Epithelial cell of esophagus (primary cell): ENCODE measurements at places on chromosomes 7 and 10.

GRCh38 chr7:101727184-101727583, 90.2 kb upstream of the CUX1 start:
- DNase-seq = no peak

DNA sequence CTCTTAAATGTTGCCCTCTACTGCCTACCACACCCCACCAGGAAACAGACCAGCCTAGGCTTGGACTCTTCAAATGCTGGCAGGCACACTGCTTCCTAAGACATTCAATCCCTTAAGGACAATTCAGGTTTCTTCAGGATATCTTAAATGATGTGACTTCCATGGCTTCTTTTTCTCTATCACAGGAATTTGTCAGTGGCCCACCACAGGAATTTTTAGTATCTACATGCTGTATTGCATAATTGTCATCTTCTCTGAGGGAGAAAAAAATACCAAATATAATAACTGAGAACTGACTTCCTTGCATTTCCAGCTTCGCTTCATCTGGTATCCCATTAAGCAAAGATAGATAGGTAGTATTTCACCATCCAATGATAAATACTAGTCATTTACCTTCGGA, 129.3 kb downstream of the WNT2 start:
- no peak for DNase-seq

GRCh38 chr7:121402701-121403100, 6.6 kb upstream of the FAM3C start:
- DNase-seq = no peak

- DNase-seq = peak; percentile 59
Measured at GRCh38 chr7:16564909-16565426, 38.3 kb downstream of the LRRC72 start.

DNA sequence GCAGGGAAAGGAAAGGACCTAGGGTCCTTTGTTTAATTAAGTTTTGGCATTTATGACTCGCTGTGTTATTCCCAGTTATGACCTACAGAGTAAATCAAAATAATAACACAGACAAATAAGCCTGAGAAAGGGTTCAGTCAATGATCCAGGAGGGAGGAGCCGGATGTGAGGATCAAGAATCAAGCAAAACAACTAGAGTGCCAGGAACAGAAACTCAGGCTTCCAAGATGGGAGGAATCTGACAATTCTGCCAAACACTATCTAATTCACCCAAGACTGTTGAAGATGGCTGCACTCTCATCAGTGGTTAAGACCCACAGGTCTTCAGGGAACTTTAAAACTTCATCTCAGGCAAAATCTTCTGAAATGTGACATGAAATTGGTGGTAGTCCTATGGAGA, 50.3 kb upstream of the PIP4K2A start:
- no peak for DNase-seq

GRCh38 chr7:47786557-47787248, 161.6 kb downstream of the PKD1L1 start:
- DNase-seq = peak; percentile 96

- no peak for DNase-seq
Measured at GRCh38 chr7:2374830-2375728, 20.5 kb downstream of the EIF3B start.

DNA sequence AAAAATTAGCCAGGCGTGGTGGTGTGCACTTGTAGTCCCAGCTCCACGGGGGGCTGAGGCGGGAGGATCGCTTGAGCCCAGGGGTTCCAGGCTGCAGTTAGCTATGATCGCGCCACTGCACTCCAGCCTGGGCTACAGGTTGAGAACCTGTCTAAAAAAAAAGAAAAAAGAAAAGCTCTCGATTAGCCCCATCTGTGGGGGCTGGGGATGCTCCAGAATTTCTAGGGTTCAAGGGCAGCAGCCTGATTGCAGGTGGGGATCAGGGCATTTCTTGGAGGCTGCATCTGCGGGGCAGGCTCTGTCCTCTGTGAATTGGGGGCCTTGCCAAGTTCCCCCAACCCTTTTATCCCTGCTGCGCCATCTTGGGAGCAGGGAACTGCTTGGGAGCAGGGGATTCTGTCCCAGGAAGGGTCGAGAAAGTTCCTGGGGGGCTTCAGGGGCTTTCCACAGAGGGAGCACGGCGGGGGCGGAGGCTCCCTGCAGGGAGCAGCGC, 651 bp upstream of the ARPC1A start:
- no peak for DNase-seq

DNA sequence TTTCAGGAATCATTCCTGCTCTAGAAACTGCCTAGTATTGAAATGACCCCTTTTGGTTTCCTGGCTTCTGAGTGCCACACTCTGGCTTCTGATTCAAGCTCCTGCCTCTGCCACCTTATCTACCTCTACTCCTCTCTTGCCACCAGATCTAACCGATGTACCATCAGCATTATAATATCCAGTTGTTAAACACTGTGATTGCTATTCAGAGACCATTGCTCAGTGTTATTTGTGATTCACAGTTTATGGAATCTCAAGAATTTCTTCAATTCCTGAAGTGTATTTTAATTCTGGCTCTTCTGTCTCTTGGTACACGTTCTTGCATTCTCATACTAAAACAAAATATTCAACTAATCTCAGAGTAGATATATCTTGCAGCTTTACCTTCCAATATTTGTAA, 88.7 kb downstream of the DYNC1I1 start:
- no peak for DNase-seq

- DNase-seq = no peak
Measured at GRCh38 chr7:120951826-120952225, 1.2 kb downstream of the ING3 start.

DNA sequence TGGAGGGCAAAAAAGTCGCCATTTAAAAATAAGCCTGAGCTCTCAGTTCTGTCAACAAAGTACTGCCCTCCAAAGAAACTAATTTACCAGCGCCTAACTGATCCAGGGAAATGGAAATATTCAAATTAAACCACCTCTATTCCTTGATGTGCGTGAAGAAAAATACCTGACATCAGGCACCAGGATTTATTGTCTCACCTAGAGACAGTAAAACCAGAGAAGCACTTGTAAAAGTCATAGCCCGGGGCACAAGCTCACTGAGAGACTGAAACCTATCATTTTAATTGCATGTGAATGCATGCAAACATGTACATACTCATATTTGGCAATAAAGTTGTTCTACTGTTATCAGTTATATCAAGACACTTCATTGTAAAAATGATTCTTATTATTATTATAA, 147.3 kb upstream of the VSTM2A start:
- no peak for DNase-seq

- no peak for DNase-seq
Measured at GRCh38 chr10:101022967-101023705, 7.8 kb downstream of the PDZD7 start.

DNA sequence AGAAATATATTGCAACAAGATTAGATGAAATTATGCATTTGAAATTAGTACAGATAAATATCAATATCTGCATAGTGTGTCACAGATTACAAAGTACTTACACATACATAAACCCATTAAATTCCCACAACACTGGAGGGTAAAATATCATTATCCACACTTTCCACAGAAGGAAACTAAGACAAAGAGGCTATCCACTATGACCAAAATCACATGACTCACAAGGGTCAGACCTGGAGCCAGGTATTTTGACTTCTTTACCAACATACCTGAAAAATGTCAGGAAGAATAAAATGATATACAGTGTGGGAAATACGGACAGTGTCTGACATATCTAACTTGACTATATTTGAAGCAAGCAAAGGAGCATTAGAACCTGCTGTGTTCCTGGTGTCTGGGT, 34.1 kb downstream of the HYCC1 start:
- DNase-seq = no peak

- DNase-seq = no peak
Measured at GRCh38 chr7:30255064-30255769, 29.2 kb upstream of the ZNRF2 start.

GRCh38 chr7:13189668-13190067, 502.2 kb downstream of the ARL4A start:
- no peak for DNase-seq

- DNase-seq = peak; percentile 52
Measured at GRCh38 chr10:22630234-22631174, 83.9 kb downstream of the PIP4K2A start.

GRCh38 chr10:61760943-61761824, 98.5 kb downstream of the CABCOCO1 start:
- DNase-seq = peak; percentile 68

DNA sequence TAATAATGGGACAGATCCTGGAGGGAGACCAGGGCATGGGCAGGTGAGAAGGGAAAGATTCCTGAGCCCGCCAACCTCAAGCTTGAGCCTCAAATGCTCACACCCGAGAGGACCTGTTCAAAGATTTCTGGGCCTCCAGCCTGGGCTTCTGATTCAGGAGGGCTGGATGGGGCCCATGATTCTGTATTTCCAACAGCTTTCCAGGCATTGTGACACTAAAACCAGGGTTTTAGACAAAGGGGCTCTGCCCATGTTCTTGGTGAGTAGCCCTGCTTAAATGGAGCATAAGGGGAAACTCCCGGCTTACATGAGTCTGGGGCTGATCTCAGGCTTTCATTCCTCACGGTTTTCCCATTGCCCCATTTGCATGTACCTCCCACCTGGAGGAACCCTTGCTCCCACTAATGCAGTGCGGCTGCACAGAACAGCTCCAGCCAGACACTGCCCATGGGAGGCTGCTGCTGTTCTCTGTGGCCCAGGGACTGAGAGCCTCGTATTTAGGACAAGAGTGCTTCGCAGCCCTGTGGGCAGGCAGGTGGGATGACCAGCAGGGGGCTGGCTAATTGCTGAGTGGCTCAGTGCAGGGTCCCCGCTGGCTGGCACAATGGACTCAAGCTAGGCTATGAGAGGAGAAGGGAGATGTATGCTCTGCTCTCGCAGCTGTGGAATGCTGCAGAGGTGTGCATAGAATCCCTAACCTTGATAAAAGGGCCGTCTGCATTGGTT, 135.3 kb upstream of the COBL start:
- DNase-seq = no peak

- peak; percentile 51 for DNase-seq
Measured at GRCh38 chr10:97117372-97117771, 68.4 kb downstream of the SLIT1 start.

DNA sequence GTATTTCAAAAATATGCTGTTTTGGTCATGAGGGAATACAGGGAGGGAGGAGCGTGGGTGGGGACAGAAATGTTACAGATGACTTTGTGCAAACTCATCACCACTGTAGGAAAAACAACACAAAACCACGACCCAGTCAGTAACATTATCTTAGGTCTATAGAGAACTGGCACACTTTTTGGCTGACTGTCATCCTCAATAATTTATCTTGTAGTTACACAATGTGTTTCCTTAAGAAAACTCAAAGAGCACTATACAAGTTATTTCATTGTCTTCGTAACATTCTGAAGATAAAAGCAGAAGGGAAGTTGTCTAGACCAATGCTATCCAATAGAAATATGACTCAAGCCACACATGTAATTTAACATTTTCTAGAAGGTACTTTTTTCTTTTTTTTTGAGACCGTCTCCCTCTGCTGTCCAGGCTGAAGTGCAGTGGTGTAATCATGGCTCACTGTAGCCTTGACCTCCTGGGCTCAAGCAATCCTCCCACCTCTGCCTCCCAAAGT, 16.9 kb upstream of the CDK14 start:
- DNase-seq = peak; percentile 94

GRCh38 chr7:100098913-100099312, 2.3 kb downstream of the MCM7 start:
- no peak for DNase-seq

- no peak for DNase-seq
Measured at GRCh38 chr7:124918662-124919061, 11.0 kb downstream of the POT1 start.

- no peak for DNase-seq
Measured at GRCh38 chr10:34734918-34735317, 80.2 kb downstream of the PARD3 start.
